ENCODE measurements at places on chromosomes 2 and 18. TPM values are rescaled to one million over a fixed set of nuclear protein-coding genes. Genes with fewer than 3 reads are reported as not detected.

Gene MEP1B
- total RNA-seq = 0.11 TPM

Gene SERPINB13
- total RNA-seq = not detected

Gene GALR1
- total RNA-seq = 0.72 TPM

Gene TET3
- 12.5 TPM for total RNA-seq

Gene CRACDL
- total RNA-seq = 1.9 TPM

Gene CNTNAP5
- total RNA-seq = 32.9 TPM

Gene NYAP2
- total RNA-seq = 3.7 TPM

Gene ASNSD1
- total RNA-seq = 58.8 TPM

Gene PPP1R1C
- total RNA-seq = 27.3 TPM

Gene ADAM23
- total RNA-seq = 52.1 TPM

Gene COLEC11
- total RNA-seq = 1.1 TPM

Gene TUBA3D
- total RNA-seq = not detected

Gene PSTPIP2
- total RNA-seq = 8.8 TPM

Gene AKAIN1
- 0.77 TPM for total RNA-seq

Gene STPG4
- total RNA-seq = 0.44 TPM

Gene SERPINB11
- total RNA-seq = not detected

Gene NOTO
- total RNA-seq = not detected

Gene LINC00305
- total RNA-seq = not detected

Gene GPR45
- 0.39 TPM for total RNA-seq

Gene BBS5
- total RNA-seq = 16.9 TPM

Gene MSTN
- 1.2 TPM for total RNA-seq
